ENCODE measurements at places on chromosomes 1 and 21.

DNA sequence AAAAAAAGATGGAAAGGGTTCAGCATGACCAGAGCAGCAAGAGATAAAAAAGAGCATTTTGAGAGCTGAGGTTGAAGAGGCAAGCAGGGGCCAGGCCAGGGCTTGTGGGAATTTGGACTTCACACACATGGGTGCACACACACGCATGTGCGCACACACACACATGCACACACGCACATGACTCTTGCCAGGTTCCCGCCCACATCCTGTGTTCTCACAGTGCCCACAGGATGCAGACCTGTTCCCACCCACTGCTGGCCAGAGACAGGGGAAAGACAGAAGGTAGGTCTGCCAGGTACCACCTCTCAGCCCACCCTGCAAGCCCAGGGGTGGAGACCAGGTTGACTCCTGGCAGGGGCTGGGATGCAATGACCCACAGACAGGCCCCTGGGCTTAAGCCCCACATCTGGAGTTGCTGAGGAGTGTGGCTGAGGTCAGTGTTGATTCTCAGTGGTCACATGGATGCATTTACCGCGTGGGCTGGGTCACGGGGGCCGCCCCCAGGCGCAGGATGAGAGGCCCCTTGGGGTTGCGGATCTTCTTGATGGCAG is 4.4 kb downstream of the COL16A1 start:
- no peak for DNase-seq

GRCh38 chr1:33425900-33426299 is 5.0 kb downstream of the PHC2 start:
- no peak for DNase-seq

DNA sequence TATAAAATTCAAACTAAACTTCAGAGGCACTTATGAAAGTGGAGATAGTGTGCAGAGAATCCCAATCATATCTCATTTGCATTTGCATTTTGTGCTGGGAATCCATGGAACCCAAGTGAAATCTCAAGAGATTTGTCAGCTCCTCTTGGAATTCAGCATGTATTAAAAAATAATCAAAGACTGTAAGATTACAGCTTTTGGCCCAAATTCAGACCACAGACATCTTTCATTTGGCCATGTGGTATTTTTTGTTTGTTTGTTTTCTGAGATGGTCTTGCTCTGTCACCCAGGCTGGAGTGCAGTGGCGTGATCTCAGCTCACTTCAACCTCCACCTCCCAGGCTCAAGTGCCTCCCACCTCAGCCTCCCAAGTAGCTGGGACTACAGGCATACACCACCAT is 3.8 kb upstream of the CACYBP start:
- DNase-seq, result peak; percentile 26

- peak; percentile 35 for DNase-seq
Observed at GRCh38 chr1:225998560-225999226, 450 bp downstream of the SDE2 start.

DNA sequence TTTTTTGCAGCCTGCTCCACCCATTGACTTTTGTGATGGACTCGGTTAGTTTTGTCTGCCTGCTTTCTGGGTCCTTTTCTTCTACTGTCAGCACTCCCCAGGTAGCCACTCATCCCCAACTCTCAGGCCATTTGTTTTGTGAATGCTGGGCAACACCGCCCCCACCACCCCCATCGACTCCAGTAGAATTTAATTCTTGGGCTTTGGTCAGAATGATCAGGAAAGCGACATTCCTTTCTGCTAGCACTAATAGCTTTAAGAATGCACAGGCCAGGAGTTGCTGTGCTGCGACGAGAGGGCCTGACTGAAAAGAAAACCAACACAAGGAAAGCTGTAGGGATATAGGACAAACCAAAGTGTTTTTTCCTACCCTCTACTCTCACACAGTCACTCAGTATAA is 144.4 kb downstream of the CDC7 start:
- peak; percentile 43 for DNase-seq

DNA sequence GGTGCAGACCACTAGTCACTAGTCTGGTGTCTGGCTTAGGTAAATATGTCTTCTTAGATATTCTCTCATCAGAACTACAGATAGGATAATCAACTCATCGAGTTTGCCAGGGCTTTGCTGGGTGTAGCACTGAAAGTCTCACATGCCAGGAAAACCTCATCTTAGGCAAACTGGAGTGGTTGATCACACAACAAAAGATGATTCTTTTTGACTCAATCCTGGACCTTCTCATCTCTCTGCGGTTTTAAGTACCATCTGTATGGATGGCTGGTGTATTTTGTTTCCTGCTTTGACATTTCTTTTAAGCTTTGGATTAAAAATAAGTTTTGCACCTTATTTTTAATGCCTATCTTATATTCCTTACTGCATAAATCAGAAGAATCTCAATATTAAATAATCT is 11.3 kb downstream of the GBP2 start:
- DNase-seq, result no peak

- peak; percentile 89 for DNase-seq
Observed at GRCh38 chr1:217275655-217276398, 355.1 kb downstream of the GPATCH2 start.

DNA sequence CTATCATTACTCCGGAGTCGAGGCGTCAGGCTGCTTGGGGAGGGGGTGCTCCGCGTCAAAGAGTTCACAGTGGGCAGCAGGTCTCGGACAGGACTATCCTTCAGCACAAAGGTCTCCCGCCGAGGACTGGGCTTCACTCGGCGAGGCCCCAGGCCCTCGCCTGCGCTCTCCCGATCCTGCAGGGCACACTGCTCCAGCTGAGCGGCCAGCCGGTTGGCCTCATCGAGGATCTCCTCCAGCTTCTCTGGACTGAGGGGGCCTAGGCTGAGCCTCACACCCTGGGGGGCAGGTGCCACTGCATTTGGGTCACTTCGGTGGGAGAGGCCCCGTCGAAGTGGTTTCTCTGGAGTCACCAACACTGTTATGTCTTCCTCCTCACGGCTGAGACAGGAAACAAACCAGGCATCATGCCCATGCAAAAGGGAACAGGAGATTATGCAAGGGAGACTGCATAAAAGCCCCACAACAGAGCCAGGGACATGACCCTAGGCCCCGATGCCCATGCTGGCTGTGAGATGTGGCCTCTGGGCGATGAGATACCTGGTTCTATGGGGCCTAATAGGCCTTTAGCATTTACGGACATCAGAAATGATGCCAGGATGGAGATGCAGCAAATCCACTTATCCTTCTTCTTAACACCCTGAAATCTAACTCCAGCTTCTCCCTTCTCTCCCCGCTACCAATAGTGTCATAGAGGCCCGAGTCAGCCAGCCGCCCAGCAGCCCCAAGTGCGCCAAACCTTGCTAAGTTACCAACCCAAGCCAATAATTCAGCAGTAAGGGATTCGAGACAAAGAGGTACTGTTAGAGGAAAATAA is 1.1 kb downstream of the PSRC1 start:
- no peak for DNase-seq
